Activated CD4-positive, alpha-beta T cell treated with anti-CD3 and anti-CD28 coated beads for 1 hour (primary cell): ENCODE measurements at places on chromosomes 1 and 21.

DNA sequence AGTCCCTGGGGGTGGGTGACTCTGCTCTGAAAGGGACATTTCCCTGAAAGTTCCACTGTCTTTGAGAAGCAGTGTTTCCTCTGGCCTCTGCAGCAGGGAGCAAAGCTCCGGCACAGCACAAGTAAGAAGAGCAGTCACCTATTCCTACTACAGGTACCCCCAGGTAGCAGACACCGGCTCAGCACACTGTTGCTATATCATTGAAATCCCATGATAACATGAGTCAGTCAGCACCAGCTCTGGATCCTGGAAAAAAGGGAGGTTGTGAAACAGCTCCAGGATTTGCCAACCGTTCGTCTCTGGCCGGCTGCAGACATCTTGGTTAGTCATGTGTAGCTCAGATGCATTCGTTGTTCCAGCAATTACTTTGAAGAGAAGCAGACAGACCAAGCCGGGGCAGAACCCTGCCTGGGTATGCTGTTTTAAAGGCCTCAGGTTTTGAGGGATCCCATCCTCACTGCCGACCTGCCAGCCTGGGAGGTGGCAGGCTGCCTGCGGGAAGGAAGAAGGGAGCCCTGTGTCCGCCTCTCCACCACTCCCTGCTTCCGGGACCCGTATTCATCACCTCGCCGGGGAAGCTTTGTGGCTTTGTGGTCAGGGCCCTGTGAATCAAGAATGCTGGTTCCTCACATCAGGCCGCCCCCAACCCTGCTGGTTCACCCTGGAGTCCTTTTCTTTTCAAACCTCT is 139.2 kb downstream of the CLIC6 start:
- peak; percentile 26 for DNase-seq

GRCh38 chr21:38256599-38257302 is at the start of gene KCNJ15:
TSS of gene KCNJ15 (plus strand) at chr21:38256991. CDS start at chr21:38299262, 42,271 bp downstream.
- DNase-seq, result no peak

DNA sequence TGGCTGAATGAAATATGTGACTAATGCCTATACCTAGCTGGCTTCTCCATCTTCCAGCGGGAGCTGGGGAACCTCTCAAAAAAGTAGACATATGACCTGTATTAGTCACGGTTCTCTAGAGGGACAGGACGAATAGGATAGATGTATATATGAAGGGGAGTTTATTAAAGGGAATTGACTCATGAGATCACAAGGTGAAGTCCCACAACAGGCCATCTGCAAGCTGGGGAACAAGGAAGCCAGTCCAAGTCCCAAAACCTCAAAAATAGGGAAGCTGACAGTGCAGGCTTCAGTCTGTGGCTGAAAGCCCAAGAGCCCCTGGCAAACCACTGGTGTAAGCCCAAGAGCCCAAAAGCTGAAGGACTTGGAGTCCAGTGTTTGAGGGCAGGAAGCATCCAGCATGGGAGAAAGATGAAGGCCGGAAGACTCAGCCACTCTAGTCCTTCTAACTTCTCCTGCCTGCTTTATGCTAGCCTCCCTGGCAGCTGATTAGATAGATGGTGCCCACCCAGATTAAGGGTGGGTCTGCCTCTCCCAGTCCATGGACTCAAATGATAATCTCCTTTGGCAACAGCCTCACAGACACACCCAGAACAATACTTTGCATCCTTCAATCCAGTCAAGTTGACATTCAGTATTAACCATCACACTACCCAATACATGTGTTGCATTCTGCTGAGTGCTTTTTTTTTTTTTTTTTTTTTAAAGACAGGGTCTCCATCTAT is 19.6 kb downstream of the OLIG1 start:
- no peak for DNase-seq

DNA sequence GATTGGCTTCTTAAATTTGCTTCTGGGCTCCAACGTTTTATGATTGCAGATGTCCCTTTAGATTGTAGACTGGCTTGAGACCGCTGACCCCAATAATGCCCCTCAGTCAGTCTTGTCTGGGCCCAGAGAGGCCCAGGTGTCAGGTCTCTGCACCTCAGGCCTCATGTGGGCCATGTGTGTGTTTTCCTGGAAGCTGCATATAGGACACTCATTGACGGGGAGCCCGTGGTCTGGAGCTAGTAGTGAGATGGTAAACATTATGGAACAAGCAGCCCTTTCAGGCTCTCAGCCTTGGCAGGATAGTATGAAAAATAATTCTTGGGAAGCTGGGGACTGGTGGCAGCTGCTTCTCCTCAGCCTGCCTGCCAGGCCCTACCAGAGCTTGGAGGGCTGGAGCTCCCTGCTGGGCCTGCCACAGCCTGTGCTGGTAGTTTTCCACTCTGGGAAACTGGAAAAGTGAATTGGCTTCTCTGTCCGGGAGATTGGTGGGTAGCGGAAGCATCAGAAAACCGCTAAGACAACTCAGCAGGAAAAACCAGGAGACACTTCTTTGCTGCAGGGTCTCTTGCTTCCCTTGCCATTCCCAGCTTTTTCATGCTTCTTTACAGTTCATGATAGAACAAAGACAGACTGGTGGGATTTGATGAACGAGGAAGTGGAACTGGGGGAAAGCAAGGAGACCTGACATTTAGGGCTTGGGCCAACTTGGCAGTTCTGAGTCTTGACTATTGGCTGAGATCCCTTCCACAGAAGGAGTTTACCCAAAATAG is 57.8 kb upstream of the HSD17B7 start:
- no peak for DNase-seq

GRCh38 chr1:65958561-65959350 is 166.1 kb downstream of the PDE4B start:
- no peak for DNase-seq

GRCh38 chr1:191595170-191595569 is 563.1 kb upstream of the RGS18 start:
- no peak for DNase-seq

- DNase-seq, result no peak
Measured at GRCh38 chr1:202234331-202235002, 40.9 kb downstream of the LGR6 start.

DNA sequence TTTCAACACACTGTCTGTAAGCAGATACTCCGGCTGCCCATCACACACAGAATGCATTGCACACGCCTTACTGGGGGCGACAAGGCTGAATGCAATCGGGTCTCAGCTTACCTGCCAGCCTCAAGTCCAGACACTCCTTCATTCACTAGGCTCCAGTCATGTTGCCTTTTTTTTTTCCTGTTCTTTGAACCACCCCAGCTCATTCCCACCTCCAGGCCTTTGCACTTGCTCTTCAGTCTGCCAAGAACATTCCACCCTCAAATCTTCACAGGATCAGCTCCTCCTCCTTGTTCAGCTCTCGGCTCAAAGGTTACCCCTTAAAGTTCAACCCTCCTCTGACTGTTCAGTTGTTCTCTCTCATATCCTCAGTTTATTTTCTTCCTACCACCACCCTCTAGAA is 181.9 kb upstream of the ESRRG start:
- no peak for DNase-seq
